ENCODE measurements at places on chromosomes 6 and 20.

- no peak for DNase-seq
These were observed 36.0 kb downstream of the TAF8 start for GRCh38 chr6:42086046-42087035.

DNA sequence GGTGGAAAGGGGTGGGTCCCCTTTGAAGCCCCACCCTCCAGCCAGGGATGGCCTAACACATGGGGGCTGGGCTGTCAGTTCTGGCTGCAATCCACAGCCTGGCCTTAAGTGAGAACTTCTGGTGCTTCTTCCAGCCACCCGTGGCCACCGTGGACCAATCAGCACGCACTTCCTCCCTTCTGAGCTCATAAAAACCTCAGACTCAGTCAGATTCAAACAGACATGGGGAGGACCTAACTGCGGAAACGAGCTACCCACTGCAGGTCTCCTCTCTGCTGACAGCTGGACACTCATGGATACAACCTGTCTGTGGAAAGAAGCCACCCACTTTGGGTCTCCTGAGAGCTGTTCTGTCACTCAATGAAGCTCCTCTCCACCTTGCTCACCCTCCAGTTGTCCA is 20.4 kb upstream of the ZNF391 start:
- DNase-seq = no peak

DNA sequence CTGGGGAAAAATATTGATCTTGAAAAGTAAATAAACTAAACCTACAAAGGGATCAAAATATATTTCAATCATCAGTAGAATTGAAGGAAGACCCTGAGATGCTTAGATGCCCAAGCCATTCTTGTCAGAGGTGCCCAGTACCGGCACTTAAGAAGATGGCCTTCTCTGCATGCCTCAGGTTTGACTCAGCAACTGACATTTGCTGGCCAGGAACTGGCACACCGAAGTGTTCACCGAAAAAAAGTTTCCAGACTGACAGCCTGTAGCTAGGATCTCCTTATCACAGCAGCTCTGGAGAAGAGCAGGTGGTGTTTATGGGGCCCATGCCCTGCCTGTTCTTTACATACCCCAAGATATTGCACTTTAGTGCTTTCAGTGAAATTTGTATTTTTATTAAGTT is 203.2 kb downstream of the MOXD1 start:
- DNase-seq = no peak

GRCh38 chr20:41978875-41979274 is 360.7 kb upstream of the CHD6 start:
- DNase-seq = no peak

GRCh38 chr20:48898896-48899530 is 22.5 kb upstream of the ARFGEF2 start:
- no peak for DNase-seq

- DNase-seq = no peak
These were observed 32.5 kb upstream of the MEI4 start for GRCh38 chr6:77620278-77620882.

DNA sequence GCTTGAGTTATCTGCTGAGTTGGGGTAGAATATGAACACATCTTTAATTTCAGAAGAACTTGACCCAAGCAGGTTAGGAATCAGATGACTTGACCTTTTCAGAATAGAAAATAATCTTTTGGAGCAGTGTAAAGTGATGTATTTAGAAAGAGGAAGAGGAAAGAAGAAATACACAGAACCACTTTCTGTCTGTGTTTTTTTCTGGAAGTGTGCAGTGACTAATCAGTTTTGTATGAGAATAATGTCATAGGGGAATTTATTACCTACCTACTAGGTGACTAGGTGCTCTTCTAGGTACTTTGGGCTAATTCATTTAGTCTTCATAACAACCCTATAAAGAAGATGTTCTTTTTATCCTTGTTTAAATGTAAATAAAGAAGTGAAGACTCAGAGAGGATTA is 3.0 kb downstream of the PPP1R14C start:
- DNase-seq = no peak

- no peak for DNase-seq
These were observed 37.8 kb upstream of the ANKEF1 start for GRCh38 chr20:9996944-9997343.

DNA sequence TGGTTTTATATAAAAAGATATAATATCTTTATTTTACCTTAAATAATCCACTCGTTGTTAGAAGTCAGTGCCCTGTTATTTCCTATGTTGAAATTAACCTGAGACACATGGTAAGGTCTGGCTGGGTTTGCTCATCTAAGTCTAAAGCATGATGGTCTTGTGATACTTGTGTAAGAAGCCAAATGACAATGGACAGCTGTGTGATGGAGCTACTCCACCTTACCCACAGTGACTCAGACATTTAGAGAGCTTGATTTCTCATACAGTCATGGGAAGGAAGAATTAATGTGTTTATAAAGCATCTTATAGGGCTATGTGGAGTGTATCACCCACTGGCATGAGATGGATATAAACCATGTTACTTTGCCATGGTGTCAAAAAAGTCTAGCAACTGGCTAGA is 11.7 kb downstream of the CTCFL start:
- no peak for DNase-seq

DNA sequence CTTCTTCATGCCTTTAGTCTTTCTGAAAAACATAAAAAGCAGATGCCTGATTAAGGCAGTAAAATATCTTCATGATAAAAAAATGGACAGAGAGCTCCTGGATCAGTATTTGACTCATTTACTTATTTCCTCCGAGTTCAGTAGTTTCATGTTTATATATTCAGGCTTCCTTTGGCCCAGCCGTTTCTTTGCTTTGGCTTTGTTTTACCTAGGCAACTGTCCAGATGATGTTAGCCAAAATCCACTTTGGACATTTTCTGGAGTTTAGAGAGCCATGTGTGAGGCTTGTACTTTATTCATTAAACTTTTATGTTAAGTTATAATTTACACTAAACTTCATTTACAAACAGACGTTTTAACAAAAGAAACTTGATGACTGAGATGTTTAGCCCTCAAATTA is 307.1 kb upstream of the RSPO3 start:
- no peak for DNase-seq

DNA sequence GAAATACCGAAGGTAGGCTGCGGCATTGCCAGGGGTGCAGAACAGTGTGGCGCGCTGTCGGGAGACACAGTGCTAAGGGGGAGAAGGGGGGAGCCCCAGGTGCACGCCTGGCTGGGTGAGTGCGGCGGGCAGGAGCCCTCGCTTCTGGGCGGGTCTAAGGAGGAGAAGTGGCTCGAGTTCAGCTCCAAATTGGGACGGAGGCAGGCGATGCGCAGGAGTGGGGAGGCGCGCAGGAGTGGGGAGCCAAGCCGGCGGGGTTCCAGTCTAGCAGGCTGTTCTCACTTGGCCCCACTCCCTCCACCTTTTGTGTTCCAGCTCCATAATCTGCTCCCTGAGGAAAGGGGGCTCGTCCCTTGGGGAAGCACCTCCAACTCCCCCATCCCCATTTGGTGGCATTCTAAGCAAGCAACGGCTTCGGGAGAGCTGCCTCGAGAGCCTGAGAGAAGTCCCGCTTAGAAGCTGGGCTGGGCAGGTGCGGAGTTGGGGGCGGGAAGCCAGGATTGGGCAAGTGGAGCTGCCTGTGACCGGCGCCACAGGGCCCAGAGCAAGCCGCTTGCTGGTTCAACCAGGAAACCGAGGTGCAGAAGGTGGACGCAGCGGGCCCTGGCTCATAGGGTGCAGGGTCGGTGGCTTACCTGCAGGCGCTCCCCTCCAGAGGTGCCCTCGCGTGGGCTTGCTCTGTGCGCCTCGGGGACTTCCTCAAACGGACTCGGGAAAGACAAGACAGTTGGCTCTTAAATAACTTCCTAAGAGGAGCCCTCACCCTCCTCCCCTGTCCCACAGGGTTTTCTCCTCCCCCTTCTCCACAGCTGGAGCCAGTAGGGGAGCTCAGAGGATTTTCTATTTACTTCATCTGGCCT is at the start of gene F13A1:
F13A1 (minus strand) TSS at position 711 of the 860 bp plus-strand sequence. CDS start 1,998 bp downstream, outside the sequence.
- DNase-seq = no peak

GRCh38 chr6:136771306-136771705 is 21.0 kb downstream of the MAP3K5 start:
- no peak for DNase-seq

GRCh38 chr6:324729-325125 is 32.4 kb downstream of the DUSP22 start:
- no peak for DNase-seq

DNA sequence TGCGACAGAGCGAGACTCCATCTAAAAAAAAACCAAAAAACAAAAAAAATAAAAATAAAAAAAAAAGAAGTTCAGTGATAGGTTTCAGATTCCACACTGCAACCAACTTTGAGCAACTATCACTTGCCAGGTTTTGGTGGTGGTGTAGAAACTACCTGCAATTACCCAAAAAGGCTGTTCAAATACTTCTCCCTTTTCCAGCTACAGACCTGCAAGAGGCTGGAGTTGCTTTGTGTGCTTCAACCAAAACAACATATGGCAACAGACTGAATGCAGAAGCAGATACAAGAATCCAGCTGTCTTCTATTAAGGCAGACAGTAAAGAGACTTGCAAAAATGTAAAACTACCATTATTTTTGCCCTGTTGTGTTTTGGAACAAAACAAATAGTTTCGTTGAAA is 9.3 kb upstream of the BCAS1 start:
- DNase-seq = no peak

GRCh38 chr6:13327691-13328075 is 654 bp downstream of the TBC1D7 start:
- DNase-seq = no peak

DNA sequence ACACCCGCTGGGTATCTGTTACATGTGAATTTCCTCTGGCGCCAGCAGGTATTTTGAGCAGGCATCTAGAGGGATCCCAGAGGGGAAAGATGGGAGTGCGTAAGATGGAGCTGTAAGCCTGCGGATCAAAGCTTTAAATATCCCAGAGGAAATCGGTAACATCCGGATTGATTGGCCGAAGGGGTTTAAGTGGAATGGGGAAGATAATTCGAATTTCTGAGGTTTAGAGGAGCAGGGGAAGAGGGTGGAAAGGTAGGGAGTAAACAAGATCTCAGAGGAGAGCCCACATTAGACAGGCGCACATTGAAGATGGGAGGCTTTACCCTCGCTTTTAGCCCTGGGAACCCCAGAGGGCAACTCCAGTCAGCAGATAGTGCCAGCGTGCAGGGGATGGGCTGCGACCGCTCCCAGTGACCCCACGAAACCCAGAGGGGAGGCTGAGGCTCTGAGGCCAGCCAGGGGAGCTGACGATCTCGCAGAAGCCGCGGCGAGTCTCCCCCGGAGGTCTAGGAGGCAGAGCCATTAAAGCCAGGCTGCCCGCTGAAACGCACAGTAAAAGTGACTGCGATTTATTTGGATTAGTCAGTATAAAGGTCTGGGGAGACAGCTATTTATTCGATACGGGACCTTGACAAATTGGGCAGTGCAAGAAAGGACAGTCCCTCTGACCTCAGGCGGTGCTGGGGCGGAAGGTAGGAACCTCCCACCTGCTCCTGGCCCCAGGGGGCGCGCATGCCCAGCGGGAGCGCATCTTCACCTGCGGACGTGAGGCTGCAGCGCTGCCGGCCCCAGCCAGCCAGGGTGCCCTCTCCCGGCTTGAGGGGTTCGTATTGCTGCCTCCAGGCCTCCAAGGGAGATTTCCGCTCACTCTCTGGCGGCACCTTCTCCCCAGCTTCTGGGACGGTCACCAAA is 34.3 kb upstream of the TCF21 start:
- DNase-seq = no peak

DNA sequence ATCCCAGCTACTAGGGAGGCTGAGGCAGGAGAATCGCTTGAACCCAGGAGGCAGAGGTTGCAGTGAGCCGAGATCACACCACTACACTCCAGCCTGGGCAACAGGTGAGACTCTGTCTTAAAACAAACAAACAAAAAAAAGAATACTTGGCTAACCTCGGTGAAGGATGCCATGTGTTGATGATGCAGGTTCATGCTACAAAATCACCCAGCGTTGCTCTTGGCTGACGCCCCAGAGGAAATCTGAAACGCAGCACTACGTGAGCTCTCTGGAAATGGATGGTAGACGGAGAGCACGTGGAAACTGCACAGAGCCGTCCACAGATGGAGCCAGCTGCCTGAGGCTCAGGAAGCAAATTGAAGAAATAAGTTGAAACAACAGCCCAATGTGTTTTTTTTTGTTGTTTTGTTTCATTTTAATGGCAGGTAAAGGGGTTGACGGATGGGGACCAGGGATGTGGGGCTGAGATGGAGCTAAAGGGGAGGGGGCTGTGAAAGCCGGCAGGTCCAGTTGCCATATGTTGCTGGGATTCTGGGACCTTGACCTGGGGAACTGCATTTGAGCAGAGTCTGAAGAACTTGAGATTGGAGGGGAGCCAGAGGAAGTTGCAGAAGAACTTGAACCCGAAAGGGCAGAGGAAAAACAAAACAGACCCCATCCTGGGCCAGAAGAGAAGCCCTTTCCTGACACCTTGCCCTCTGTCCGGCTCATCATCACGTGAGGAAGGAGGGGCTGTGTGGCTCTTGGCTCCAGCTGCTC is 12.8 kb upstream of the MANBAL start:
- no peak for DNase-seq

GRCh38 chr6:41958022-41958856 is 16.6 kb upstream of the CCND3 start:
- DNase-seq = no peak

- DNase-seq = no peak
These were observed 64.0 kb downstream of the ARHGAP18 start for GRCh38 chr6:129645830-129646579.

DNA sequence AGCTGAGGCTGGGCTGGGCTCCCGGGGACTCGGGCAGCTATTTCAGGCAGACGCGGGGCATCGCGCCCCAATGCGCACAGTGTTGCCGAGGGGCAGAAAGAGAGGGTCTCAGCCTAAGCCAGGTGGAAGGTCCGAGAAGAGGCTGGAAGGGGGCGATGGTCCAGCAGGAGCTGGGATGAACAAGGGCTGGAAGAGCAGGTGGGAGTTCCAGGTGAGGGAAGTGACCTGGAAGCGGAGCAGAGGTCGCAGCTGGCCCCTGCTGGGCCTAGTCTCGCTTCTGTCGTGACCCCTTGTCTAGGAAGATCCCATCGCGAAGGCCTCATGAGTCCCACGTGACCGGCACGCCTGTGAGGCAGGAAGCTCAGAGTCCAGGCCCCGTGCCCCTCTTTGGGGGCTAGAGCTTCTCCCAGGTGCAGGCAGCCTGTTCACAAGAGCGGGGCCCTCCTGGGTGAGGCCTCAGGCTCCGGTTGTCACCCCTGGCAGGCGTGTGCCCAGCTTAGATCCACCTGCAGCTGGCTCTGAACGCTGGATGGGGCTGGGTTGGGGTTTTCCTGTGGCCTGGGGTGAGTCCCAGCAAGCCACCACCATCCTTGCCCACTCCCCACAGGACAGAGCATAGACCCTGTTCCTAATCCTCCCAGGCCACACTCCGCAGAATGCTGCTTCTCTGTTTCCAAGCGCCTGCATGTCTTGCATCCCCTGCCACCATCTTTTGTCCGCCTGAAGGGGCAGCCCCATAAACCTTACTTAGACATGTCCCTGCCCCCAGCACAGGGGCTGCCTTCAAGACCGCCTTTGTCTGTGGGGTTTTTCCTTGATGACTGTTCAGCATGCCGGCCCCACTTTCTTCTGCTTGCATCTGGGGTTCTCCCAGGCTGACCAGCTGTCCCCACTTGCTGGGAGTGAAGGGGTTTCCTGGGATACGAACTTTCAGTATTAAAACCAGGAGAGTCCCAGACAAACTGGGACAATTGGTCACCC is 15.1 kb downstream of the SLC22A3 start:
- DNase-seq = no peak

Data from stimulated activated CD8-positive, alpha-beta memory T cell treated with anti-CD3 and anti-CD28 coated beads, Interleukin-15, amount 100 ng/mL, for 4 hours (primary cell).